ENCODE measurements at places on chromosomes 4 and X.

DNA sequence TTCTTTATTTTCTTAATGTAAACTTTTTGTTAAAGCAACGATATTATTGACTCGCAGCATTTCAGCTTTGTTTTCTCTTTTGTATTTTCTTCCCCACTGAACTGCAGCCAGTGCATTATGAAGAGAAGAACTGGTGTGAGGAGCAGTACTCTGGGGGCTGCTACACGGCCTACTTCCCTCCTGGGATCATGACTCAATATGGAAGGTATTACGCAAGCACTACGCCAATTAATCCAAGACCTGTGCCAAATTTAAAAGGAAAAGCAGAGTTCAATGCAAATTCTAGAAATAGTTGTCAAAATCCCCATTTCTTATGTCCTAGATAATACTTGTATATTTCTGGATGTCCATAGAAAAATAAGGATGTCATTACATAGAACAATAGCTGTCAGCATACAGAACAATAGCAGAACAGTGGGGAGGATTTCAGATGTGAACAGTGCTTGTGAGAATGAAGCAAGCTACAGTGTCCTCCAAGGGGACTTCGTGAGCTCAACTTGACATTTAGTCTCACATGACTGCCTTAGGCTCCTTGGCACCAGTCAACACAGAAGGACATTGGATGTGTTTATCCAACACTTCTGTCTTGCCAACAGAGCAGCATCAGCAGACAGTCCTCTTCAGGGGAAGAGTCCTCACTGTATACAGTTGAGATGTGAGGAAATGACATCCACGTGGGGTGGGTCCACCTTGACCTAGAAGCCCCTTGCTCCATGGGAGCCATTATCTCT lies 85.9 kb downstream of the MAOA start:
- DNase-seq: no peak

DNA sequence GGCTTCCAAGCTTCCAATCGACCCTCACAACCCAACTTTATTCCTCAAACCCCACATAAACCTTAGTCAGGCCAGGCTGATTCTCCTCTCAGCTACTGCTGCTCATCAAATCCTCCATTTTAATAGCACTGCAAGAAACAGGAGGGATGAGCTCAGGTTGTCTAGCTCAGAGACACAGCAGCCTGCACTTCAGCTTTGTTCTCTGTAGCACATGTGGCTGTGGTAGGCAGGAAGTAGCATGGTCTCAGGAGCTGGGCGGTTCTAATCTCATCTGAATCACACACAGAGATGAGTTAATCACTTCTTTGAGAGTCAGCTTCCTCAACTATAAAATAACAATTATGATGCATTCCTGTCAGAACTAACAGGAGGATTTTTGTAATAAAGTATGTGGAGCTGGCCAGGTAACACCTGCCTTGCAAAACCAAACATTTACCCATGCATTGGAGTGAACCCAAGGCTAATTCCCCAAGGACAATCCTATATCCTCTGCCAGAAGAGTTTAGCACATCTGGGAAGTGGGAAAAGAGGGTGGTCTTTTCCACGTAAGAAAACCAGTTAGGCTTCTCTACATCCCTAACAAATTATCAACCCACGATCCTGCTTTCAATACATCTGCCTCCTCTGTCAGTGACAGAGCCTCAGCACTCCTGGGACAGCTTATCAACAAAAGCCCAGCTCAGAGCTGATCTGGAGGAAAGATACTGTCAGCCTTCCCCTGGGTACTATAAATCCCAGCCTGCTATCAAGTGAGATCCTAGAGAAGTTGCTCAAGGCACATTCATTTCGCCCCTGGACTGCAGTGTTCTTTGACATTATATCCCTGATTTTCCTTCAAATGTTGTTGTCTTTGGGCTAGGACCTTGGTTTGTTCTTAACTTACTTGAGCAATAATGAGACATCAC lies 32.8 kb downstream of the ELOVL6 start:
- peak; percentile 33 for DNase-seq

DNA sequence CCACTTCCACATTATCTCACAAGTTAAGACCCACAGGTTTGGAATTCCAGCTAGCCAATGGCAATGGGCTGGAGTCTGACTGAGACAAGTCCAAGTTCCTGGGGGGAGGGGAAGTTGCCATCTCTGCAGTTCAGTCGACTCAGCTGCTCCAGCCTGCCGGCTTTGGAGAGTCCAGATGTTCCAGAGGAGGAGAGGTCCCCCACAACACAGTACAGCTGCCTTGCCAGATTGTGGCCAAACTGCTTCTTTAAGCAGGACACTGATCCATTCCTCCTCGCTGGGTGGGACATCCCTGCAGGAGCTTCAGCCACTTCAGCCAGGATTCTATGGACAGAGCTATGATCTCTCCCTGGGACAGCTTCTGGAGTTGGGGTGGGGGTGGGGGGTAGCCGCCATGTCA lies 199.2 kb downstream of the EDA start:
- DNase-seq: no peak

DNA sequence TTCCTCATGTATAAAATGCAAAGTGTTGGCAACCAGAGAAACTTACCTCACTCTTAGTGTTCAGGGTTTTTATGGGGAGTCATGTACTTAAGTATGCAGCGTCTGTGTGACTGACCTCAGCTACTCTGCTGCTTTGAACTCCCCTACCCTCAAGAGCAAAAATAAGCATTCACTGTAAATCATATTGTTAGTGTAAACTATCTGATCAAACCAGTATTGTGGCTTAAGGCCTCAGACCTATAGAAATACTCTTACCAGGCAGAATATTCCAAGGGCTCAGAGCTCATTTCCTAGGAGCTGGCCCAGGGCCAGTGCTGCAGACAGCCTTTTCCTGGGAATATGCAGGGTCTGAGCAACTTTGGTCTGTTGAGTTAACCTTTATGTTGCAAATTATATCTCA lies 453.1 kb downstream of the CCSER1 start:
- no peak for DNase-seq

- DNase-seq: no peak
These were observed 299.9 kb downstream of the ASMT start for GRCh38 chrX:1914606-1915365.

GRCh38 chrX:149898554-149898953 lies 17.6 kb downstream of the MAGEA8 start:
- DNase-seq: no peak

GRCh38 chr4:108205859-108206258 lies 37.1 kb upstream of the LEF1 start:
- no peak for DNase-seq

- DNase-seq: no peak
These were observed 163.3 kb upstream of the SPRY1 start for GRCh38 chr4:123233136-123233768.

DNA sequence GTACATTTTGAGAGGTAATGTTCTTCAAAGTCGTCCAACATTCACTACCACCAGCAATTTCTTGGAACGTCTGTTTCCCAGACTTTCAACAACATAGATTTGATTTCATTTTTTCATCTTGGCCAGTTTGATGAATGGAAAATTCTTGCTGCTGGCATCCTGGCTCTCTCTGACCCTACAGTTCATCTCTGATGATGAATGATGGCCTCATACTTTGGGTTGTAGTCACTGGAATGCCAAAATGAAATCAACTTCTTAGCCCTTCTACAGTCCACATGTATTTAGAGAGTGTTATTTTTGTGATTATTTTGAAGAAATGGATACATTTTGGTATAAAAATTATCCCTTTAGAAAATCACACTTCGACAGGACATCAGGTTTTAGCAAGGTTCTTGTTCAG lies 8.8 kb downstream of the CHST7 start:
- DNase-seq: no peak

DNA sequence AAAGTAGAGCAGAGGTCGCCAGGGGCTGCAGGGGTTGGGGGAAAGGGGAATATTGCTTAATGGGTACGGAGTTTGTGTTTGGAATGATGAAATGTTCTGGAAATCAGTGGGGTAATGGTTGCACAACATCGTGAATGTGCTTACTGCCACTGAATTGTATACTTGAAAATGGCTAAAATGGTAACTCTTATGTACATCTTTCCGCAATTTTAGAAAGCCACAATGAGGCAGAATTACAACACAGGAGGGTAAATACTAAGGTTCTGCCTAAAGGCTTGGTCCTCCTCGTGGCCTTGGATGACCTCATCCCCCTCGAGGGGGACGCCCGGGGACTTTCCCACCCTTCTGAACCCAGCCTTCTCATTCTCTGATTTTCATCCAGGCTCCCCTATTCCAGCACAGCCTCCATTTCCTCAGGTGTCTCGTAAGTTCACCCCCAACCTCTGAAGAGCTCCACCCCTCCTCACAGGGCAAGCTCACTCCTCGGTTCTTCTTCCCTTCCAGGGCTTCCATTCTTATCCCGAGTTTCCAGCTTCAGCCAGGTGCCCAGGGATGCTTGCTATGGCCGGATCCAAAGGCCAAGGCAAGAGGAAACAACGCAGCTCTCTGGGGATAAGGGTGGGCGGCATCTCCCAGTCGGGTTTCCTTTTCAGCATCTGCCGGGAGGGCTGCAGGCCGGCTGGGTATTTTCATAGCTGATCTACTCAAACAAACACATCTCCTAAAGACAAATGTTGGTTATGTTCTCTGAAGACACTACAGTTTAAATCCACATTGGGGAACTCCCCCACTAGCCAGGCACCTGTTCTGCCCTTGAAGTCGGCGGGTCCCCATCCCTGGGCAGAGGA lies 71.3 kb upstream of the ACSL1 start:
- DNase-seq: no peak

DNA sequence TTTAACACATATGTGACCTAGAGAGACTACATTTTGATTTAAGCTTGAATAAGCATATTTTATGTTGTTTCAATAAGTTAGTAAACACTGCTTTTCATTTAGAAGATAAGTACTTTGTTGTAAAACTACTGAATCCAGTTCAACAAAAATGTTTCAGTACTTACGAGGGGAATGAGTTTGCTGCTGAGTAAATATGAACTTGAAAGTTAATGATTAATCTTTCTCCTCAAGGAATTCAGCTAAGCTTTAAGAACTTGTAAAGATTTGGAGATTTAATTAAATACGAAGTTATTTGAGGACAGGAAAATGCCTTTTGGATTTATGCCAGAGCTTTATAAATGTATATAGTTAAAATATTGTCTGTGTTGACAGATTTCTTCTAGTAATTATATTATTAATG lies 933.0 kb upstream of the LCORL start:
- DNase-seq: no peak

- DNase-seq: no peak
These were observed 58.2 kb upstream of the DKK2 start for GRCh38 chr4:107094332-107094731.

DNA sequence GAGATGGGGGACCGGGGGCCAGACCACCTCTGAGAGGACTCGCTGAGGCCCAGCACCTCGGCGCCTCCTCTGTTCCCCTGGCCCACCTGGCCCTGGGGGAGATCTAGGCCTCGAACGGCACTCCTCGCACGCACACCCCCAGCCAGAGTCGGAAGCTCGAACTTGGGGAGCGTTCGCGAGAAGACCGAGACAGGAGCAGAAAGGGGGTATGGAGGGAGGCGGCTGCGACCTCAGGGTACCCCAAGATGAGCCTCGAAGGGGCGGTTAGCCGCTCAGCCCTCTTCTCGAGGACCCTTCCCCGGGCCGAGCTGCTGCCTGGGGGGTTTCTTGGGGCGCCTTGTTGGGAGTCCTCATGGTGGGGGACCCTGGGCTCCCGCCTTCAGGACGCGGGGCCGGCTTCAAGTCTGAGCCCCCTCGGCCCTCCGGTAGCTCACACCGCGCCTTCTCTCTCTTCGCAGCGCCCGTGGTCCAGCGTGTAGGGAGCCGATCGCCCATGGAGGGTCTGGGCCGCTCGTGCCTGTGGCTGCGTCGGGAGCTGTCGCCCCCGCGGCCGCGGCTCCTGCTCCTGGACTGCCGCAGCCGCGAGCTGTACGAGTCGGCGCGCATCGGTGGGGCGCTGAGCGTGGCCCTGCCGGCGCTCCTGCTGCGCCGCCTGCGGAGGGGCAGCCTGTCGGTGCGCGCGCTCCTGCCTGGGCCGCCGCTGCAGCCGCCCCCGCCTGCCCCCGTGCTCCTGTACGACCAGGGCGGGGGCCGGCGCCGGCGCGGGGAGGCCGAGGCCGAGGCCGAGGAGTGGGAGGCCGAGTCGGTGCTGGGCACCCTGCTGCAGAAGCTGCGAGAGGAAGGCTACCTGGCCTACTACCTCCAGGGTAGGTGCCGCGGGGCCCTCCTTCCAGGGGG lies 706 bp downstream of the DUSP9 start:
- no peak for DNase-seq

- DNase-seq: no peak
These were observed 30.8 kb upstream of the AFAP1 start for GRCh38 chr4:7970361-7970946.

DNA sequence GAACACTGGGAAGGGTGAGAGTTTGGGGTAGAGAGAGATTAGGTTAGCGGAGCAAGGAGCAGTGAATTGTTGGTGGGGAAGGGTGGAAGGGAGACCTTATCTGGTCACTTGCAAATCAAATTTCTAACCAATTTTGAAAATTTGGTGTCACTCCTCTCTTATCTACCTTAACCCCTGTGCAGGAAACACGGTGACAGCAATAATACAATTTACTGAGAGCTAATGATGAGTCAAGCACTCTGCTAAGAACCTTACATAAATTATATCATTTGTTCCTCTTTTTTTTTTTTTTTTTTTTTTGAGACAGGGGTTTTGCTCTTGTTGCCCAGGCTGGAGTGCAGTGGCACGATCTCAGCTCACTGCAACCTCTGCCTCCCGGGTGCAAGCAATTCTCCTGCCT lies 116.4 kb downstream of the C4orf51 start:
- no peak for DNase-seq

DNA sequence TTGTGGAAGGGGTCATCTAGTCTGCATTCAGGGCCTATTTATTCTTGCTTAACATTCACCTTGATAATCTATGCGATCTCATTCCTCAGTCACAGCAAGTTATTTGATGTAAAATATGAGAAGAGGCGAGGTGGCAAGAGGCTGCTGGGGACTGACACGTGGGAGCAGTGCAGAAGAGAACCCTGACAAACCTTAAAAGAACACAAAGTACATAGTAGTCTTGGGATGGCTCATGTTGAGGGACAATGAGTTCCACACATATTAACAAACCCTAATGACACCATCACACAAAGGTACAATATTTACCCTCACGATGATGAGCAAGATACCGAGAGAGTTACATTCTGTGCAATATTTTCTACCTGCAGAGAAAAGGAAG lies 57.5 kb downstream of the MAML3 start:
- no peak for DNase-seq

DNA sequence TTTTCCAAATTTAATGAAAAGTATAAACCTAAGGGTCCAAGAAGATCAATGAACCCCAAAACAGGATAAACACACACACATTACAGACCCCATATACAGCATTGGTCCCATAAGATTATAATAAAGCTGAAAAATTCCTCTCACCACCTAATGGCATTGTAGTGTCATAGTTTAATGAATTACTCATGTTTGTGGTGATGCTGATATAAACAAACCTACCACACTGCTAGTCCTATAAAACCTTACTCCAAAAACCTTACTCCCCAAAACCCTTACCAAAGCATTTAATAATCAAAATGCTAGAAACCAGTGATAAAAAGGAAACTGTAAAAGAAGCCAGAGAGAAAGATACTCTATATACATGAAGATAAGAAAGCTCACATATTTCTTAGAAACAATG lies 148.1 kb upstream of the SH3RF1 start:
- DNase-seq: no peak
